Activated CD4-positive, alpha-beta T cell treated with anti-CD3 and anti-CD28 coated beads, Interleukin-2, amount 50 U/mL, for 1 hour (primary cell): ENCODE measurements at places on chromosomes 4 and X.
A peak's percentile ranks its signal among the peaks of the same experiment; 100 is the strongest.

DNA sequence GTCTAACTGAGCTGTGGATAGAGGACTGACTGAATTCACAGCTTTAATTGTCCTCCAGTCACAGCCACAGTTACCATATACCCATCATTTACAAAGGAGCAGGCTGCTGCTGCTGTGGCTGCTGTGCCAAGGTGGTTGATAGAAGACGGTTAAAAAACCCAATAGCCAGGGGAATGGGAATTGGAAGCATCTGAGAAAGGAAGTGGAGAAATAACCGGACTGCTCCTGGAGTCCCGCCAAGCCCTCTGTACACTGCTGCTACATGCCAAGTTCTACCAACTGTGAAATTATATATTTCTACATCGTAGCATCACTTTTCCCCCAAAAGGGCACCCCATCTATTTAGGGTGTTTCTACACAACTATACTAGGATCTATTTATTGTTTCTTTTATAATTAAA is 279.7 kb upstream of the ARX start:
- DNase-seq, result no peak

DNA sequence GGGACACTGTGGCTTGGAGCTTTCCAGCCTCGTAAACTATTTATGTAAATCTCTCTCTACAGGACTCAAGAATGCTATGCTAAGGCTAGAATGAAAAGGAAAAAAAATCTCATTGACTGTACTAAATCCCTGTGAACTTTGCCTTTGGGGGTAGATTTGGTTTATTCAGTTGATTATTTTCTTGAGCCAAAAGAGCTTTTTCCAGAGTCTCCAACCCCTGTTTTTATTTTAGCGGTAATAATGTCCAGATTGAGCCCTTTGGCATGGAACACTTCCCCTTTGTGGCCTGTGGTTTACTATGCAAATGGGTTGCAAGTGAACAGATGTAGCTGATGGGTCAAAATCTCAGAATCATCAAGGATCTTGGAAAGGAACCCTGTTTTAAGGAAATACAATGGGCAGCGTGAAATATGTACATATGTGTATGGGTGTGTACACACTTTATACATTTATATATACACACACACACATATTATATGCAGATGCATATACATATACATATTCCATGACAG is 72.9 kb downstream of the FAM9B start:
- DNase-seq, result no peak

- no peak for DNase-seq
These were observed 84.0 kb upstream of the QRFPR start for GRCh38 chr4:121464854-121465253.

DNA sequence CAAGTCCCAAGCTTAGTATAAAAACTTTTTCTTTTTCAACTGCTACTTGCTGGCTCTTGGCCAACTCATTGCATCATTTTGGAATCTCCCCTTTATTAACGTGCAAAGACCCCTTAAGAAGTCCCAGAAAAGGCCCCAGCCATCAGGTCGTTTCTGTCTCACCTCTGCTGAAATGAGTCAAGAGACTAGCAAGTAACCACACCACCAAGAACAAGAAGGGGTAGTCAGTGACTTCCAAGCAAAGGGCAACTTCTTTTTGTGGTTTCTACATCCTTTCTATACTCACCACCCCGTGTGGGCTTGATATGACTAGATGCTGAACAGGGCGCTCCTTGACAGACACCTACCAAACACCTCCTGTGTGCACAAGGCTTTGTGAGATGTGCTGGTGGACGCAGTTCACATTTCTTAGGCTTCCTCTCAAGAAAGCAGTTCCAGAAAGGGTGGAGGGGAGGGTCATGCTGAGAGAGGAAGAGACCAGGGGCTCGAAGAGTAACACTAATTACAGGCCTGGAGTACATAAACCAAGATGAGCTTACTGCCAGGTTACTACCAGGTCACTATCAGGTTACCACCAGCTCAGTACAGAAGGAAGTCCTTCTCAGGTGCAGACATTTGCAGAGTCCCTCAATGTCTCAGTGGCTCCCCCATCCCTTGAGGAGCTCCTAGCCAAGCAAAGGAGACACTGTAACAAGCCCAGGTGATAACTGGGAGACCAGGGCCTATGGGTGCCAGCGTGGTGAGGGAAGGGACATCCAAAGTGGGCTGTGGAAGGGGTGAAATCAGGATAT is 19.3 kb downstream of the JAKMIP1 start:
- peak; percentile 25 for DNase-seq

DNA sequence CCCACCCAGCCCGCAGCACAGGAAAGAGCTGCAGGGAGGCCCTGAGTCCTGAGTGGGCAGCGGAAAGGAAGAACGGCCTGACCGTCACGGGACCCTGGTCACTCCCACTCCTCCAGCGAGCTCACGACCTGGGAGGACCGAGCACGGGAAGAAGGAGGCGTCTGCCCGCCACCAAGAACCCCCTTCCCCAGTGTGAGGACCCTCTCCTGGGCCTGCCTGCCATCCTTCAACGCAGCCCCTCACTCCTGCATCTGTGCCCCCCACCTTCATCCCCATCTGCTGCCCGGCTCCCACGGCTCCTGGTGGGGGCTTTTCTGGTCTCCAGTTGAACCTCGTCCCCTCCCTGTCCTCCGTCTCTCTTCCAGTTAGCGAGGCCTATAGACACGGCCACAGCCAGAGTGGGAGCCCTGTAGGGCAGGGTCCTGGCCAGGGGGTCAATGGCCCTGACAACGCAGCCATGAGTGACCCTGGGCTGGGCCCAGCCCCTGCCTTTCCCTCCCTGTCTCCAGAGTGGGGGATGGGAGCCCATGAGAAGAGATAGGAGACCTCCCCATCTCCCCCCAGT is 41.3 kb upstream of the MXD4 start:
- no peak for DNase-seq

GRCh38 chr4:91600301-91600700 is 703.5 kb upstream of the GRID2 start:
- DNase-seq, result no peak

- no peak for DNase-seq
These were observed 254.0 kb downstream of the TMA16 start for GRCh38 chr4:163748449-163748848.

- no peak for DNase-seq
These were observed 230.6 kb upstream of the SPRY1 start for GRCh38 chr4:123166023-123166422.

DNA sequence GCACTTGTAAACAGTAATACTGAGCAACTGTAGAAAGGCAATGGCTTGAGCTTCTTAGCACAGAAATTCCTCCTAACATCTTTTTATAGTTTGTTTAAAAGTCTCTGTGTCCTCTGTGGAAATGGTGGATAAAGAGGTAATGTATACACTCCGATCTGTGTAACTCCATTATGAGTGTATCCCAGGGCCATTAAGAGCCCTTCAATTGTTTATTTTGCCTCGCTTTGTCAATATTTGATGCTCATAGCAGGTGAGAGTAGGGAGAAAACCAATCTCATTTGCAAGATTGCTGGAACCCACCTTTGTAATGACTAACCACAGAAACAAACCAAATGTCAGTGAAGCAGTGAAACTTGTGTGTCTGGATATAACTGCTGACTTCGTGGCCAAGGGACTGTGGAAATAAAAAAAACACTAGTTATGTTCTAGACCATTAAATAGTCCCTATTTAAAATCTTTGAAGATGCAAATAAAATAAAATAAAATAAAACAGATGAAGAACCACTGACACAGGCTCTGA is 598.2 kb upstream of the BOD1L1 start:
- no peak for DNase-seq

DNA sequence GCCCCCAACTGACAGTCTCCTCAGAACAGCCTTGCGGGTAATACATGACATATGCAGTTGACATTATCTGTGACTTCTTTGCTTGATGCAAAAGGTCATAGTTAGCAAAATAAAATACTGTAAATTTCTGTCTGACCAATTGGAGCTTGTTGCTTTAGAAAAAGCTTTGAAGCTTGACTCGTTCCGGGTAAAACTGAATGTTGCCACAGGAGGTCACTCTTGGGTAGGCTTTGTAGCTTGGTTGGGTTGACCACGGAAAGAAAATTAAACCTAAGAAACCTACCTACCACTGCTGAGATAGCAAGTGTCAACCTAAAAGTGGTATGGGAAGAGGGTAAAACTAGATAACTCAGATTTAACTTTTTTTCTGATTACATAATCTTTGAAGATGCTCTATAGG is 23.2 kb downstream of the PRPS2 start:
- peak; percentile 34 for DNase-seq

- DNase-seq, result no peak
These were observed 515.7 kb downstream of the SMARCA1 start for GRCh38 chrX:129007631-129008030.

GRCh38 chr4:13917015-13917414 is 289.5 kb upstream of the BOD1L1 start:
- DNase-seq, result no peak

DNA sequence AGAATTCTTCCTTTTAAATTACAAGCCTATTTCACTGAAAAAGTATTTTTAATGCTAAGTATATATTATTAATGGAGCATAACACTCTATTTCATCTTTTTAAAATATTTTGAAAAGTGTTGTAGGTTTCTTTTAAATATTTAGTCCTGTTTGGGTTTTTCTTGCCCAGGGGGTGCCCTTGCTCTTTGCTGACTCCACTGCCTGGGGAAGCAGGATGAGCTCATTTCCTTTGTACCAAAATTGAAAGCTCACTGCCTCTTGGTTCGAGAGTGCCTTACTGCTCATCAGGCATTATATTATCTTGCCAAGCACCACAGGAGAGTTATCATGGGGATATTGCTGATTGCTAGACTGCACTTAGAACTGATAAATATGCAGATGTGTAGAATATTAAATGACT is 819.2 kb downstream of the PCDH18 start:
- DNase-seq, result no peak

DNA sequence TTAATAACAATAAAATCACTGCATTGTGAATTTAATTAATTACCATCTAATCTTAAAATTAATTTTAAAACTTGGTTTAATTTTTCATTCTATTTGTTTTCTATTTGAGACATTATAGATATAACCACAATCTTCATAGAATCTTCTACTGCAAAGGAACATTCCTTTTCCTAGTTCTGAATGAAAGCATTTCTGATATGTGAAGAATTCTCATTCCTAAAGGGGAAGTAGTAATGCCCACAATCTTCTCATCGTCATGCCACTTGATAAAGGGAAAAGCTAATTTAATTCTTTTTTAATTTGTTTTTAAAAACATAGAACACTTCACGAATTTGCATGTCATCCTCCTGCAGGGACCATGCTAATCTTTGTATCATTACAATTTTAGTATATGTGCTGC is 23.7 kb downstream of the MGARP start:
- no peak for DNase-seq

GRCh38 chr4:128337863-128338262 is 50.2 kb upstream of the PGRMC2 start:
- no peak for DNase-seq

DNA sequence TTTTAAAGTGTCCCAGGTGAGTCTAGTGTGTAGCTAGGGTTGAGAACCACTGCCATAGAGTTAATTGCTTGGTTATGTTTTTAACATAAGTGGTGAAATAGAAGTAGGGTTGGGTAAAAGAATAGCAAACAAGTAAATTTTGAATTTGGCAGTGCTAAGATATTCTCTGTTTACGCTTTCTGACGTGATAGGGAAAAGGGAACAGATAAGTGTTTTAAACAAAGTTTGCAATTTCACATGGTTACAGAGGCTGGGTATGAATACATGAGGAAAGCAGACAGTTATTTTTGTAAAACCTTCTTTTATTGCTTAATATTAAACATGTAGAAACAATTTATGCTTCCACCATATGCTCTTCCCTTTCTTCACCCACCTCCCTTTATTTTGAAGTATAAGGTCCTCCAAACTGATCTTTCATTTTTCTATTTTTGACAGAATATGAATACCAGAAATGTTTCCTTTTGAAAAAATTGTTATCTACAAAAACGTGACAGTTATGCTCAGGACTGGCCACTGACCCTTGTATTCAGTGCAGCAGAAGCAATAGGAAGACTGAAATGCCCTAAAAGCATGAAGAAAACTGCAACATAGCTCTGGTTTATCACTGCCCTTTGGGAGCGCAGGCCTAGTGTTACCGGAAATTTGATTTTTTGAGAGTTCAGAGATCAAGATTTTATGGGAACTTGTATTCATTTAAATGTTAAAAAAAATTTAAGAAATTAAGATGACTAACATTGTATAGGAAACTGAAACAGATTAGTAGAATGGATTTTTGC is 214.4 kb upstream of the ARSJ start:
- no peak for DNase-seq

DNA sequence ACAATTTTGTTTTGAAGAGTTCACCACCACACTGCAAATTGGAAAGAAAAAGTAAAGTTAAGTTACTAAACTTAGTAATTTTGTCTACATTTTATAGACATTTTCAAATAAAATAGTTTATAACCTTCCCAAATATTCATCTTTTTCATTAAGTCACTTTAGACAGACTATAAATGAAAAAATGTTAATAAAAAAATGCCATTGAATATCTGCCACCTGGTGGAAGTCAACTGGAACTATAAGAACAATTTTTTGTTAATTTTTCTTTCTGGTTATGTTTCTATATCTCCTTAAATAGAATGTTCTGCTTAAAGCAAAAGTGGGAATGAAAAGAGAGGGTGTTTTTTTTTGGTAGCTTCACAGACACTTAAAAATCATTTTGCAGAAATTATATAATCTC is 534.4 kb upstream of the PCDH10 start:
- no peak for DNase-seq

- no peak for DNase-seq
These were observed 347.7 kb downstream of the GABRG1 start for GRCh38 chr4:45776146-45776545.

- no peak for DNase-seq
These were observed 71.1 kb downstream of the PKD2 start for GRCh38 chr4:88078579-88078978.

- no peak for DNase-seq
These were observed 93.4 kb upstream of the MAMLD1 start for GRCh38 chrX:150269605-150270254.

DNA sequence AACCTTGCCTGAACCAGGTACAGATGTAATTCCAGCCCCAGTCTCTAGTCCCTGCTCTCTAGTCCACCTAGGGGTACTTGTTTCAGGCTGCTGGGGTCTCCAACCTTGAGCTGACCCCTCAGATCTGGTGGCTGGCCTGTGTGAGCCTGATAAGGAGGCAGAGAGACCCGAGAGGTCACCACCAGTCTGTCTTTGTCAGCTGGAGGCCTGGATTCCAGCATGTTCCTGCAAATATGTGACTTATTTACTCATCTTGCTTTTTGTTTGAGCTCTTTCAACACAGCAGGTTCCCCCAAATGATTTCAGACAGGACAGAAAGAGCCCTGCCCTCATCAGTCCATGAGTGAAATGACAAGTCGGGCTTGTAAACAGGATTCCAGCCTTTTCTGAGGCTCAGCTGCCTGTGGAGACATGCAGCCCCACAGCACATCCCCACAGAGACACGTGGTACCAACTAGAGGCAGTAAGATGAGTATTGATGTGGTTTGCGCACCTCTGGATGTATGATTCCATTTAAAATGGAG is 37.5 kb upstream of the STK26 start:
- no peak for DNase-seq
